ENCODE measurements at places on chromosomes 3 and 15. TPM values are rescaled to one million over a fixed set of nuclear protein-coding genes. Genes with fewer than 3 reads are reported as not detected.

DNA sequence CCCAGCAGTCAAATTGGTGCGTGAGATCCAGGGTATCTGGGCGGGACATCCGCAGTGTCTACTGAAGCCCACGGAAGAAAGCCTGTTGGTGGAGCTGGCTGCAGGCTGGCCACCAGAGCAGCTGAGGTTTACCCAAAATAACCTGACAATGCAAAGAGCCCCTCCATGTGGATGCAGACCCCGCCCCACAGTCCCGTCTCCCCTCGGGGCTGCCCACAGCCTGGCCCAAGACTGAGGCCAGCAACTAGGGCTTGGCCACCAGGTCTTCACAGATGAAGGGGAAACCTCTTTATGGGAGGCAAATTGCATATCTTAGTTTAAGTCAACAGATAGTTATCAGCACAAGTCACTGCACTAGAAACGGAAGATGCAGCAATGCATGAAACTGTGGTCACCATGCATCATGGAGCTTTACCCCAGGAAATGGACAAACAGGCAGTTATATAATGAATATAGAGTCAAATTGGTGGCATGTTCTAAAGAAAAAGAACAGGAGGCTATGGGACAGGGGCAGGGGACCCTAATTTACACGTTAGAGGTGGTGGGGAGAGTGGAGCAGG is 86.3 kb downstream of the ARNT2 start:
- H3K27me3 ChIP-seq = no peaks in the 10 kb centered on the region
- peaks cover 28% of the 10 kb centered on the region for H3K36me3 ChIP-seq
- no peak for DNase-seq

CP gene
- total RNA-seq = 0.32 TPM

GRCh38 chr3:122898298-122898697 is 103.4 kb downstream of the SLC49A4 start:
- H3K4me1 ChIP-seq = peaks cover 10% of the 10 kb centered on the region
- H3K27me3 ChIP-seq = peaks cover 51% of the 10 kb centered on the region
- H3K4me3 ChIP-seq = no peak overlapping the region

DNA sequence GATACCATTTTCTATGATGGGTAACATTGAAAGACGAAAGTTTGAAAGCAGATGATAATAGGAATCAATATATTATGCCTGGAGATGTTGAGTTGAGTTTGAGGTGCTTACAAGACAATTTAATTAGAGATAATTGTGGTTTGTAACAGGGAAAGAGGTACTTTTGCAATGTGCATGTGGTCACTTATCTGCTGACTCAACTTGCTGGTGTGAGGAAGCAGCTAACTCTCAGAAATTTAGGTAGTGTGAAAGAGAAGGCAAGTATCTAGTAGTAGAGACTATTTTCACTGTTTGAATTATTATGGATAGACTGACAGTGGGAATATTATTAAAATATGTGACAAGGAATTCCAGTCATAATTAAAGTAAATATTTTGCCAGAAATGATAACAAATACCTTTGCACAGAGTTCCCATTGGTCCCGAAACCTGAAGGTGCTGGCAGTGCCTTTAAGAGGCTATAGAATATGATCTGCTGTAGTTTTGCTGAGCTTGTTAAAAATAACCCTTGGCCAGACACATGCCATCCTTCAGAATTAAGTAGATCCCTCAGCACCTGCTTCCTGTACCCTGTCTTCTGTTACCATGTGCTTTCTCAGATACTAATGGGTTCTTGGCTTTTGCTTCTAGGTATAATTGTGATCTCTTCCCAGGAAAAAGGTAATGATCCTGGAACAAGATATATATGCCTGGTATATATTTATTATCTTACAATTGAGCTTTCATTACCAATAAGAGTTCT is 315.9 kb downstream of the BCHE start:
- H3K27me3 ChIP-seq = no peaks in the 10 kb centered on the region
- H3K4me1 ChIP-seq = no peaks in the 10 kb centered on the region
- no peak overlapping the region for H3K27ac ChIP-seq
- DNase-seq = no peak
- no peaks in the 10 kb centered on the region for H3K36me3 ChIP-seq
- no peak overlapping the region for H3K4me3 ChIP-seq

GRCh38 chr3:190734490-190734889 is 128.0 kb downstream of the GMNC start:
- H3K36me3 ChIP-seq = peaks cover 1% of the 10 kb centered on the region
- peaks cover 7% of the 10 kb centered on the region for H3K4me1 ChIP-seq
- no peak for DNase-seq
- H3K27me3 ChIP-seq = peaks cover 13% of the 10 kb centered on the region
- H3K4me3 ChIP-seq = no peak overlapping the region

- DNase-seq = no peak
- H3K27me3 ChIP-seq = no peaks in the 10 kb centered on the region
- no peak overlapping the region for H3K4me3 ChIP-seq
- H3K36me3 ChIP-seq = no peaks in the 10 kb centered on the region
- peaks cover 22% of the 10 kb centered on the region for H3K4me1 ChIP-seq
Measured at GRCh38 chr3:30604093-30604492, 2.3 kb upstream of the TGFBR2 start.

DNA sequence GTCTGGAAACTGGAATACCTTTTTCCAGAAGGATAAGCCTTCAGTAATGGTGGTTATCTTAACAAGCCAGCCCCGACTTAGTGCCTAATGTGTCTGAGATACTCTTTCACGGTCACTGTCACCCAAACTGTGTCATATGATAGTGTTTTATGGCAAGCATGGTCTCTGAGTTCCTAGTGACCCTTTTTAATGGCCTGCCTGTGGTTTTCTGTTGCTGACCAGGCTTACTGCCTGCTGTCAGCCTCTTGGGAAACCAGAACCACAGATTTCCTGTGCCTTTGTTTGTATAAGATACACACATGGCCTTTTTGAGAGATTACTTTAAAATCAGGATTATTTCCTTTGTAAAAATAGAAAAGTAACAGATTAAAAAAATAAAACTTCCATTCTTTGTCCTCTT is 22.4 kb downstream of the HPS3 start:
- peaks cover 44% of the 10 kb centered on the region for H3K36me3 ChIP-seq
- DNase-seq = no peak
- H3K27ac ChIP-seq = peak overlapping the region; percentile 63
- no peak overlapping the region for H3K4me3 ChIP-seq
- H3K4me1 ChIP-seq = peaks cover 22% of the 10 kb centered on the region
- H3K27me3 ChIP-seq = no peaks in the 10 kb centered on the region

DNA sequence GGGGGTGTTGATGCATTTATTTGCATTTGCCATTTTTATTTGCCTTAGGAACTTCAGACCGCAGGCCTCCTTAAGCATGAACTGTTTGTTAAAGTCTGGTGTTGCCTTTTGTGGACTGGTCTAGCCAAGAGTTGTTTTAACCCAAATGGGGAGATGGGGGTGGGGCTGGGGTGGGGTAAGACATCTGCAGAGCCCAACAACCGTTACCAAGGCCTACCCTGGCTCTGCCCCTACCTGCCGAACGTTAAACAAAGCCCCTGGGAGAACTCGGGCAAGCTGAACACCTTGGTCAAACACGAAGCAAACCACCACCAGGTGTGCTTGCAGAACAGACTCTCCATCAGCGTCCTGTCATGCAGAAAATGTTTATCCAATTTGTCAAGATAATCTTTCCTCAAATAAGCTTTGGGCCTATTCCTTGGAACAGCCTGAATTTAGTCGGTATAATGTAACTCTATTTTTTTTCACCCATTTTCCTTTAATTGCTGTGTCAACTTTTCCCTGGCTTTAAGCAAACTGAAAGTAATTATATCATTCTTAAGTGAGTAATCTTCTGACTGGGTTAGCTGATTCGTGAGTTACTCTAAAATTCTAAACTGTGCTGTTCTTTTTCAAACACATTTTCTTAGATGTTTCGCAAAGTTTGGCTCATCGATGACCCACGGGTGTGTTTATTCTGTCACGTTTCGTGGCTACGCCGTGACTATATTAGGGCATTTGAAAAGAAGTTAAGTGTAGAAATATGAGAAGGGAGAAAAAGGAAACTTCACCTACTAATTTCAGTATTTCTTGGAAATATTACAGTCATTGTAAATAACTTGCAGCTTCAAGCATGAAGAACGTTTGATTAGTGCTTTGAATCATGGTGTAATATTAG is 127.6 kb downstream of the SOX2 start:
- DNase-seq = no peak
- H3K4me3 ChIP-seq = no peak overlapping the region
- H3K27me3 ChIP-seq = no peaks in the 10 kb centered on the region
- no peaks in the 10 kb centered on the region for H3K36me3 ChIP-seq

DNA sequence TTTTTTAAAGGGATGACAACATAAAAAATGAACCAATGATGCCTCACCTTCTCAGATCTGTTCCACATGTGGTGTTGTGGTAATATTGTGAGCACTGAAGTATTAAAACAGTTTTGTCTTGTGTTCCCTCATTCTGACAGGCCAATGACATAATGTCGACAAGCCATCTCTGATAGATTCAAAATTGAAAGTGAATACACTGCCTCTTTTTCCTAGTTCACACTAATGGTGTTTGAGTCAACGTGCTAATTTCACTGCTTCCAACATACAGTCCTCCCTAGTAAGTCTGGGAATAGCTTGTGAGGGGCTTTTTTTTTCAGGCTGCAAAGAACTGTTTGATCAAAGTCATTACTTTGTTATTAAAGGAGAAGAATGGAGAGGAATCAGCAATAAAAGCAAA is 82.8 kb downstream of the ROBO2 start:
- no peaks in the 10 kb centered on the region for H3K27me3 ChIP-seq
- H3K4me1 ChIP-seq = no peaks in the 10 kb centered on the region
- no peak for DNase-seq
- H3K4me3 ChIP-seq = no peak overlapping the region

DNA sequence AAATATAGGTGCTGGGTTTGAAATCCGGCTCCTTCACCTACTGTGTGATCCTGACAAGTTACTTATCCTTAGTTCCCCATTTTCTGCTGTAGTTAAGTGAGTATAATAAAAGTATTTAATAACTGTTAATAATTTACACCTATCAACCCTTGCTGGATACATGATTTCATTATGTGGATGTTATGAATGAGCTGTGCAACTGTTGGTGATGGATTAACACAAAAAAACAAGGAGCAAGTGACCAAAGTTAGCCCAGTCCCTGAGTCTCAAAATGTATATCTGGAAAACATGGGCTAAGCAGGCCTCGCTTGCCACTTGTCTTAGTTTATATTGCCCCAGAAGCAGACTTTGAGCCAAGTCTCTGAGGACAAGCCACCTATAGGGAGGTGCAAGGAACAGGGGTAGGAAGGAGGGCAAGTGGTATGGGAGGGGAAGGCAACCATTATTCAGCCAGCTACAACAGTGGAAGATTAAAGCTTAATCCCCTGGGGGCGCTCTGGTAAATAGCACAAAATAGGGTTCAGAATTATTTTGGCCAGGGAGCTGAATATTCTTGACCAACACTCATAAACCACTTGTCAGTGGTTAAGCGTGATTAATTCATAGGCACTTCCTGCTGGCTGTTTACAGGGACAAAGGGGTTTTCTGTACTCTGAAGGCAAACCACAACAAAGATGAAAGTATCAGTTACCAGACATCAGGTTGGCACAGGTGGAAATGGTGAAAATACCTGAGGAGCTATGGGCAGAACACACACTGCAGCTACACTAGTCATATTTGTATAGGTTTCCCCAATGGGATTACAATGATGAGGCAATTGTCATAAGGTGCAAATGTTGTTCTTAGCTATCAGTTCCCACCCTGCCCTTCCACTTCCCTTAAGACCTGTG is 76.2 kb downstream of the TRIM42 start:
- H3K27me3 ChIP-seq = peaks cover 93% of the 10 kb centered on the region
- H3K4me1 ChIP-seq = no peaks in the 10 kb centered on the region
- H3K27ac ChIP-seq = no peak overlapping the region
- no peak overlapping the region for H3K4me3 ChIP-seq
- no peak for DNase-seq

DNA sequence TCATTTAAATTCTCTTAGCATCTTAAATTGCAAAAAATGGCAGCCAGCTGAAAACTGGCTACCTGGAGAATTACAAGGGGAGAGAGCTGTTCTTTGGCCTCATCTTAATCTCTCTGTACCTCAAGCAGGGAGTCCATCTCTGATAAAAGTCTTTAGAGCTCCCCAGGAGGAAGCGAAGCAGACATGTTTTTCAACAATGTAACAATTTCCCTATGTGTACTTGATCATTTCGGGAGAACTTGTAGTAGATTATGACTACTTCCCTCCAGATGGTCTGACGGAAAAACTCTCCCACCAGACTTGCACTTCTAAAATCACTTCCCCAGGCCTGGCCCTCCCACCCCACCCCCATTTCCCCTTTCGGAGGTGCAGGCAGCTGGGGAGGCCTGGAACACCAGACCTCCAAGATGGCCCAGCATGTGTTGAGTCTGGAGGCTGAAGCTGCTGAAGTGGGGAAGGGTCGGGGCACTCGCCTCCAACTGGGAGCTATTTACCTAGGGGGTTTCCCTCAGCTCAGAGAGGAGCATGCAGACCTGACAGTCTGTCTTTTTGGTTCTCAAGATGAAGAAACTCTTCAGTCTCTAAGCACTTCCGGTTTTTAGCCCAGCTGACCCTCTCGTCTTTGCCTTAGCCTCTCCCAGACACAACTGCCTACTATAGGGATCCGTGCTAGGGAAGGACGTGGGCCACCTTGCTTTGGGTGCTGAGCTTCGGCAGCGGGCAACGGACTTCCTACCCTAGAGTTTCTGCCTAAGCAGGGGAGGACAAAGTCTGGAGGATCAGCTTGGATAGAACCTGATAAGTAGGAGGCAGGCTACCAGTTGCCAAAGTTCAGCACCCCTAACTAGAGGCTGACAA is 164.0 kb upstream of the TBL1XR1 start:
- no peaks in the 10 kb centered on the region for H3K27me3 ChIP-seq
- no peaks in the 10 kb centered on the region for H3K36me3 ChIP-seq
- peak overlapping the region; percentile 94 for H3K27ac ChIP-seq
- H3K4me3 ChIP-seq = no peak overlapping the region

DNA sequence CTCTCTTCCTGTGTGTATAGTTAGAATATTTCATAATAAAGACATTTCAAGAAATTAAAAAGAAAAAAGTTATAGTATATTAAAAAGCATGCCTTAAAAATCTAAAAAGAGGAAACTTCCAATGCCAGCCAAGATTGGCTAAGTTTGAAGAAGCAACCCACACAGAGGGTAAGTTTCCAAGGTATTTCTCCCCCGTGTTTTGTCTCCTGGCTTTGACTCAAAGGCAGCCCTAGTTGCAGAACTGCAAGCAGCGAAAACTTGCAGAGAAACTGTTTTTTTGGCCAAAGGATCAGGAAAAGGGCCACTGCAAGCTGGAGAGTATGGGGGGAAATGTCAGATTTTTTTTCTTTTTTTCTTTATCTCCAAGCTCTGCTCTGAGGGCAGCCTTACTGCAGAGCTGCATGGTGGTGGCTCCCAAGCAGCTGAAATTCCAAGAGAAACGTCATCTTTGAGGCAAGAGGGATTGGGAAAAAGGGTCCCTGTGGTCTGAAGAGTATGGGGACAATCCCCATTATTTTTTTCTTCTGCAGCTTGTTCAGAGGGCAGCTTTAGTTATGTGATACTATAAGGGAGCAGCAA is 23.0 kb downstream of the HACL1 start:
- H3K36me3 ChIP-seq = peaks cover 54% of the 10 kb centered on the region
- no peak overlapping the region for H3K4me3 ChIP-seq
- no peaks in the 10 kb centered on the region for H3K27me3 ChIP-seq
- no peak overlapping the region for H3K27ac ChIP-seq
- peaks cover 1% of the 10 kb centered on the region for H3K4me1 ChIP-seq
